ENCODE measurements at places on chromosomes 3 and 15.

- DNase-seq = no peak
Measured at GRCh38 chr15:25378501-25378901, 60.3 kb downstream of the UBE3A start.

GRCh38 chr3:196135693-196136639 is 54.1 kb upstream of the TFRC start:
- no peak for DNase-seq

- DNase-seq = no peak
Measured at GRCh38 chr3:13513051-13513912, 33.2 kb downstream of the HDAC11 start.

- no peak for DNase-seq
Measured at GRCh38 chr3:123419181-123419849, 29.6 kb downstream of the ADCY5 start.

GRCh38 chr3:171257251-171258203 is 202.7 kb downstream of the TNIK start:
- DNase-seq = no peak

GRCh38 chr3:169667166-169668071 is 3.9 kb upstream of the MECOM start:
- no peak for DNase-seq

GRCh38 chr15:100520132-100520921 is 8.4 kb downstream of the CERS3 start:
- DNase-seq = no peak

DNA sequence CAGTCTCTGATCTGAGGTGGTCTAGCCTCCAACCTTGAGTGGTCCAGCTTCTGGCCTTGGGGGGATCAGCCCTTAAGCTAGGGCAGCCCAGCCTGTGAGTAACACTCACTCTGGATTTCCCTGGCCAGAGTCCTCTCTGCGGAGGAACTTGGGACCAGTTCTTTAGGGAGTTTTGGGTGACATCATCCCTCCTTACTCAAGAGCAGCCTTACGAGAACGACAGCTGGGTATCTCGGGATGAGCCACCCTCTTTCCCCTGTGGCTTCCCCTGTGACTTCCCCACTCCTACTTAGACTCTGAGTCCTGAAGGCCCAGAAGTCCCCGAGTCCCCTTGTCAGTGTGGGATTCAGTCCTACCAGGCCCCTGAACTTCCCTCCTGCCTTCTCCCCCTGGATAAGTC is 10.2 kb upstream of the PLXND1 start:
- no peak for DNase-seq

DNA sequence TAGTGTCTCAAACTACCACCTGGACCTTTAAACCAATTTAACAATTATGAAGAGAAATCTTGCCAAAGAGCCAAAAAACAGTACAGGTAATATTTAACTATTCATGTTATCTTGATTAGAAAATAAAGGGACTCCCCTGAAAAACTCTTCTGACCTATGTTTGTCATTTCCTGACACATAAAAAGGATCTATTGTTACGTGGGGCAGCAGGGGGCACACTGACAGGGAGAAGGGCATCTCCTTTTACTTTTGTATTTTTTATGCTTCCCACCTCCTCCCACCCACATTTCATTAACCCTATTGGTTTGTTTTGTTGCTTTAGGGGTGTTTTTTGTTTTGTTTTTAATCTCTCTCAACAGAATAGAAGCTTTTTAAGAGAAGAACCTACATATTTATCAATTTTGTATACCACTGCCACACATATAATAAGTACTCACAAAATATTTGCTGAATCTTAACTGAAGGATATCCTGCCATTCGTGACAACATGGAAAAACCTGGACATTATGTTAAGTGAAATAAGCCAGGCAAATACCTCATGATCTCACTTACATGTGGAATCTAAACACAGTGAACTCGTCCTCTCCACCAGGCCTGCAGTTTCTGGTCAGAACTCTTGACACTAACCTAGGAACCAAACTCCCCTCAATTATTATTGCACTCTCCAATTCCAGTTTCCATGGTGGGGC is 17.7 kb downstream of the STAG1 start:
- no peak for DNase-seq

GRCh38 chr15:70259028-70259424 is 161.3 kb upstream of the TLE3 start:
- DNase-seq = no peak

GRCh38 chr3:150183678-150184425 is 213.2 kb upstream of the PFN2 start:
- DNase-seq = peak; percentile 3

GRCh38 chr3:157259825-157260224 is 99.9 kb upstream of the CCNL1 start:
- no peak for DNase-seq

DNA sequence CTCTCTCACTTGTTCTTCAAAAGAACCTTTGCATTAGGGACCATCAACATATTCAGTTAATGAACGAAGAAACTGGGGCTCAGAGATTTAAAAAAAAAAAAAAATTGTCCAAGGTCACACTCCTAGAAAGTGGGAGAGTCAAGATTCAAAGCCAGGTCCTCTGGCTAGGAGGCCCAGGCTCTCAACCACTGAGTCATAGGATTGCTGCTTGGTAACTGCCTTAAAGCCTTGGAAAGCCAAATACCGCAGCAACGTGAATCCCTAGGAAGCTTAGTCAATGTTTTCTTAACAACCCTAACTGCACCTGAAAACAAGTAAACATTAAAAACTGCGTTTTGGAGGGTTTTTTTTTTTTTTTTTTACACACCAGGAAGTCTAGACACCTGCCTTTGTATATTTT is 156.8 kb downstream of the WNT5A start:
- DNase-seq = no peak

- DNase-seq = no peak
Measured at GRCh38 chr3:52090131-52090932, 34.0 kb upstream of the DUSP7 start.

- no peak for DNase-seq
Measured at GRCh38 chr3:10570196-10570946, 65.0 kb upstream of the ATP2B2 start.

- DNase-seq = no peak
Measured at GRCh38 chr3:187623285-187623814, 46.8 kb downstream of the SST start.

DNA sequence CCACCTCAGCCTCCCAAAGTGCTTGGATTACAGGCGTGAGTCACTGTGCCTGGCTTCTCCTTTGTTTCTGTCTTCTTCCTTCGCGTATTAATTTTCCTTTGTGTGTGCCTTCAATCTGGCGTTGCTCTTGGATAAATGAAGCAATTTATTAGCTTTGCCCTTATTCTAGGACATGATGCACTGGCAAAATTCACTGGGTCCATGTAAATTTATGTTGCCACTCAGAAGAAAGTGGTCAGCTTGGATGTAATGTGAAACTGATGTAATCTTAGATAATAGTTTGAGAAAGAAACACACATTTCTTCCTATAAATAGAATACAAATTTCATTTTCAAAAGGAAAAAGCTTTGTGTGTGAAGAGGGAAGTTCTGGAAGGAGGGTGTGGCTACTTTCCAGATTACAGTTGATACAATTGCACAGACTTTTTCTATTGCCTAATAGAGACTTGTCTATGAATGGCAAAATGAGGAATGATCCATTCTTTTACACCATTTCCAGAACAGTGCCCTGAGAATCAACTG is 23.3 kb upstream of the ATP1B3 start:
- no peak for DNase-seq

- DNase-seq = no peak
Measured at GRCh38 chr3:125194061-125194848, 18.3 kb downstream of the SLC12A8 start.

- DNase-seq = no peak
Measured at GRCh38 chr3:127834771-127835170, 12.5 kb upstream of the MGLL start.

DNA sequence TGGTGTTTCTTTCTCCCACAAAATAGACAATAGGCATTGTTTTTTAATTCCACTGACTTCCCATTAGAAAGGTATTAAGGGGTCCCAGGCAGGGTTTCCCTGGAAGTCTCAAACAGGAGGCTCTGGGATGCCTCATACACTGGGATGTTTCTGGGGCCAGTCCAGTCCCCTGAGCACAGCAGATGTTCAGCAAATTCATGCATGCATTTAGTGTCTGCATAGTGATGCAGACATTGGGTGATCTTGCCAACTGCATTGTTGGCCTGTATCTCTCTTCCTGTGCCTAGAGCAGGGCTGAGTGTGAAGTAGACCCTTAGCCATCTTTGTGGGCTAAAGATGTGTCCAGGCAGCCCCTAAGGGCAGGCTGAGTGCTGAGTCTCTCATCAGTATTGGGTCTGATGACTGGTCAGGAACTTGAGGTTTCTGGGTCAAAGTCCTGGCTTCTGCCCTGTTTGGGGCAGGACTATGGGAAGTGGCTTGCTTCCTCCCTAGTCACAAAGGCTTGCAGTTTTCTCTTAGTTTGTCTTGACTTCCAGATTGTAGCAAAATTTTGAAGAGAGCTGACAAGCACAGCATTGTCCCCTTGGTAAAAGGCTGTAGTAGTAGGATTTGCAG is 56.5 kb downstream of the BSN start:
- no peak for DNase-seq

GRCh38 chr3:50242851-50243542 is 7.0 kb downstream of the GNAI2 start:
- no peak for DNase-seq

- no peak for DNase-seq
Measured at GRCh38 chr15:99976811-99977271, 243.6 kb upstream of the LYSMD4 start.
